ENCODE measurements at places on chromosomes 5 and 9. TPM values are rescaled to one million over a fixed set of nuclear protein-coding genes. Genes with fewer than 3 reads are reported as not detected.

The WNT8A gene
- total RNA-seq = not detected

The GRM6 gene
- not detected for total RNA-seq

The NME5 gene
- 2.6 TPM for total RNA-seq

The FBLL1 gene
- 0.44 TPM for total RNA-seq

The IFNA21 gene
- not detected for total RNA-seq

The OR4F3 gene
- total RNA-seq = 0.33 TPM

The LCN10 gene
- total RNA-seq = not detected

Measured in smooth muscle cell of trachea (primary cell).